NCI-H1092 treated with DMSO at 0.1 percent for 48 hours (cell line): ENCODE measurements at places on chromosomes 6 and 20.

DNA sequence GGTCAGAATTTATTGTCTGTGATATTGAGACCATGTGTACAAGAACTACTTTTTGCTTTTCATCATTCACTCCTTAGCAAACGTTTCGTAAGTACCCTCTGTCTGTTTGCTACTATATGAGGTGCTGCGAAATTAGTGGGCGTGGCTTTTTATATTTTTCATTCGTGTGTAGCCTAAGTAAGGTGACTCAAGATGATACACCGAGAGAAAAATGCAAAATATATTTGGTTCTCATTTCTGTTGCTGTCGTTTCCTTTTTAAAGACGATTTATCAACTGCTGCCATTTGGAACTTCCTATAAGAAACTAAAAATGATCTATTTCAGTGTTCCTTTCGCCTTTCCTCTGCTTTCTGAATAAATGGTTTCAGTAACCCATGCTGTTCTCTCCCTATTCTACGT lies 61.2 kb downstream of the VAPB start:
- DNase-seq, result no peak

GRCh38 chr6:20575704-20576451 lies 41.6 kb downstream of the CDKAL1 start:
- DNase-seq, result peak; percentile 49

GRCh38 chr6:152594701-152595100 lies 42.5 kb downstream of the SYNE1 start:
- no peak for DNase-seq

DNA sequence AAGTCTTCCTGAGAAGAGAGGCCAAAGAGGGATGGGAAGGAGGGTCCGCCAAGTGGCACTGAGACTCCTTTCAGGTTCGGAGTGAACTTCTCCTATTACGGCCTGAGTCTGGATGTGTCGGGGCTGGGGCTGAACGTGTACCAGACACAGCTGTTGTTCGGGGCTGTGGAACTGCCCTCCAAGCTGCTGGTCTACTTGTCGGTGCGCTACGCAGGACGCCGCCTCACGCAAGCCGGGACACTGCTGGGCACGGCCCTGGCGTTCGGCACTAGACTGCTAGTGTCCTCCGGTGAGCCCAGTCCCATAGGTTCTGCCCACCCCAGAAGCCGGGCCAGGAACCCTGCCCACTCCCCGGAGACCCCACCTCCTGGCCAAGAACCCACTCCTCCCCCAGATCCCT lies 4.1 kb downstream of the SLC22A7 start:
- DNase-seq, result no peak

- DNase-seq, result peak; percentile 32
Observed at GRCh38 chr20:11155156-11155756, 481.5 kb upstream of the JAG1 start.

DNA sequence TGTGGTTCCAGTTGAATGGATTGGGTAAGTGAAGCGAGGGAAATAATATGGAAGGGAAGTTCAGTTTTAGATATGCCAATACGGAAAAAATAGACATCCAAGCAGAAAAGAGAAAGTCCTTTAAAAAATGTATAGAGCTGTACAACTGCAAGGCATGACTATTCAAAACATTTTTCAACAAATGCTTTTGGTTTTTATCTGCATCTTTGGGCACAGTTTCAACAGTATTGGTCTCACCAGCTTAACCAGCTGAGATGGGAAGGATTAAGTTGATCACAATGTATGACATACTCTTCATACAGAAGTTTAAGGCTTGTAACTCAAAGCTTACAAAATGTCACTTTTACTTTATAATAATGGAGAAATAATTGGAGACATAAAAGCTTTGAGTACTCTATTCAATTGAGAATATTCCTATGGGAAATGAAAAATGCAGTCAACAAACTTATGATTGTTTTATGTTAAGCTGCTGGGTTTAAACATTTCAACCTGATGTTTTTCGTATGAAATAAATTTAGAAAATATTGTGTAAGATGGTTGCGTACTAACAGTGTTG lies 16.3 kb upstream of the UTRN start:
- DNase-seq, result no peak
